Substantia nigra (tissue), 51 donors: ENCODE measurements at places on chromosomes 2 and 18.

DNA sequence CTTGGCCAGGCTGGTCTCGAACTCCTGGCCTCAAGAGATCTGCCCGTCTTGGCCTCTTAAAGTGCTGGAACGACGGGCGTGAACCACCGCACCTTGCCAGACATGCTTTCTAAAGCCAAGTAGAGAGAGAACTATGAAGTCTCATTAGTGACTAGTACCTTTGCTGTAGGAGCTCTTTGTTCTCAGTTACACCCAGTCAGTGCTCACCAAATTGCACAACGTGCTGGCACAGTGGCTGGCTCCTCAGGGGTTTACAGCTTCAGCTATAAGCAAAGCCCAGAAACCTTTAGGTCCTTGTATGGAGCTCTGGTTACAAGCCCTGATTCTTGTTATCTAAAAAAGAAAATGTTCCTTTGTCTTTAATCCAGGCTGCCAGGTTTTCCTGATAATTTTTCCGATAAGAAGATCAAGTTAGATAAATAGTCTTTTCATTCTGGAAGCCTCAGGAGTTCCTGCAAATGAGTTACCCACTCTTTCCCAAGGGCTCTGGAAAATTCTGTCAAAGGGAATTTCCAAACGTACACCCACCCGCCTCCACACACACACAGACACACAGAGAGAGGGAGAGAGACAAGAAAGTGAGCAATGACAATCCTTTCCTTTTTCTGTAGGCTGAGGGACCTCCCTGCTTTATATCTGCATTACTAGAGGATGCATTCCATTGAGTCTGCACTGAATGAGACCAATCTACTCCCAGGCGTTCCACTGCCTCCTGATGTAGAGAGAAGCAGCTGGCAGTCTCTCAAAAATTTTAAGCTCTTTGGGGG lies 100.2 kb upstream of the CSRNP3 start:
- DNase-seq: no peak

DNA sequence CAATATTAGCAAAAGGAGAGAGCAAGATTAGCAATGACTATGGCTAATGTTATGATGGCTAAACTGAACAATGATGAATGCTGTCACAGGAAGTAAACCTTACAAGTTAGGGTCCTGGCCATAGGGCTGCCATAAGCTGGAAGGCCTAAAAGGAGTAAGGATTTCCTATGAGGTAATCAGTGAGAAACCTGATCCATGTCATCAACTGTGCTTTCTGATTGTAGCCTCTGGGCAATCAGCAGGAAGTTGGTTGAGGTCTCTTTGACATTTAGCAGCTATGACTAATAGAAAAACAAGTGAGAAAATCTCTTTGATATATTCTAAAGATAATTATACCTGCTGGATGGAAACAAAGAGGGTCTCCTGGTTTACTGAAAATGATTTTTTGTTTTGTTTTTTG lies 193.0 kb downstream of the RAB3GAP1 start:
- DNase-seq: no peak

DNA sequence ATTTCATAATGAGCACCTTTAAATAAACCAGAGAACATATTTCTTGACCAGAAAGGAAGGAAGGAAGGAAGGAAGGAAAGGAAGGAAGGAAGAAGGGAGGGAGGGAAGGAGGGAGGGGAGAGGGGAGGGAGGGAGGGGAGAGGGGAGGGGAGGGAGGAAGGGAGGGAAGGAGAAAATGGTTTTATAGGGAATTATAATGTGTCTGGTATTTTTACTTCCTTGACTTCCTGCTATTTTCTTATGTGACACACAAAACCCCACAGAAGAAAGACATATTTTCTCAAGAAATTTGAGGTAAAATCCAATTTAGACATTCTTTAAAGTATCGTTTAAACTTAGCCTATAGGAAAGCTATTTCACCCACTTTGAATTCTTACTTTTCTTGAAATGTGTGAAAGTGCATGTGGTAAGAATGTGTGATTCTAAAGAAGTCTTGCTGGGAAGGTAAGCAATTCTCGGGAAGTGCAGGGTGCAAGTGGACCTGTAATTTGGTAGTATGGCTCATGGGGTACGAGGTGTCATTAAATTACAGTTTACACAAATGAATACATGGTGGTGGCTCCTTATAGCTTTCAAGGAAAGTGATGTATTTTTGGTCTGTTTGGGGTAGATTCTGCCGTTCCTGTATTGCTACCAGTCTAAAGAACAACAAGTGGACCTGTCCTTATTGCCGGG lies 18.0 kb downstream of the RNF125 start:
- DNase-seq: no peak

DNA sequence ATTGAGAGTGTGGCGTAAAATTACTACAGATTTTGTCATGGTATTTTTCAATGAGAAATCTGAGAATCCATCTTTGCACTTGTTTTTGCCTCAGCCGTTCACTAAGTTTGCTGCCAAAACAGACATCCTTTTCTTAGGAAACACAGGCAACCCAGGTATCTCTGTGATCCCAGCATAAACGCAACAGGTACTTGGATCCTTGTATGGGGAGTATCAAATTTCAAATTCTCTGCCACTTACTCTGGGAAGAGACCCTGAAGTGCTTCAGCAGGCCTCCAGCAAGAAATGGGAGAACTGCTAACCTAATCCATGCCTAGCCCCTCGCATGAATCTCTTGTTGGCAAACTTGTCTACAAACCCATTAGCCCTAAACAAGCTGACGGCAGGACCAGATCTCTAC lies 83.1 kb downstream of the BCL11A start:
- no peak for DNase-seq

GRCh38 chr2:555164-555922 lies 121.9 kb downstream of the TMEM18 start:
- DNase-seq: no peak

- no peak for DNase-seq
These were observed 117.9 kb downstream of the SPHKAP start for GRCh38 chr2:228063558-228063957.

DNA sequence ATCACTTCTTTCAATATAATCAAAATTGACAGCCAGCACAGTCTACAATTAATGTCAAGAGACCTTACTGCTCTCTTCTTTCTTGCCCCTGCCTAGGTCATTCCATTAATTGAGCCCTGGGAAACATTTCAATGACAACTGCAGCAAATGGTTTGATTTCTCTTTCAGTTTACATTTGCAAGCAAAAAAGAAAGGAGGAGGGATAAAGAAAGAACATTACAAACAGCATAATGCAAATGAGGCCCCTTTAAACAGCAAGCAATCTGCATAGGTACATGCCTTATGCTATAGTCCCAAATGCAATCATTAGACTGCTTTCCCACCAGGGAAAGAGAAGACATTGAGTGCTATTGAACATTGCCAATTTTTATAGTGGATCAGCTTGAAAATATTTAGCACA lies 655.0 kb upstream of the CDH2 start:
- no peak for DNase-seq

GRCh38 chr18:76483780-76484179 lies 11.3 kb downstream of the ZNF516 start:
- DNase-seq: no peak

- no peak for DNase-seq
These were observed 37.6 kb downstream of the ZNF516 start for GRCh38 chr18:76457475-76457874.

- DNase-seq: no peak
These were observed 69.4 kb upstream of the COPS8 start for GRCh38 chr2:237016121-237016915.

DNA sequence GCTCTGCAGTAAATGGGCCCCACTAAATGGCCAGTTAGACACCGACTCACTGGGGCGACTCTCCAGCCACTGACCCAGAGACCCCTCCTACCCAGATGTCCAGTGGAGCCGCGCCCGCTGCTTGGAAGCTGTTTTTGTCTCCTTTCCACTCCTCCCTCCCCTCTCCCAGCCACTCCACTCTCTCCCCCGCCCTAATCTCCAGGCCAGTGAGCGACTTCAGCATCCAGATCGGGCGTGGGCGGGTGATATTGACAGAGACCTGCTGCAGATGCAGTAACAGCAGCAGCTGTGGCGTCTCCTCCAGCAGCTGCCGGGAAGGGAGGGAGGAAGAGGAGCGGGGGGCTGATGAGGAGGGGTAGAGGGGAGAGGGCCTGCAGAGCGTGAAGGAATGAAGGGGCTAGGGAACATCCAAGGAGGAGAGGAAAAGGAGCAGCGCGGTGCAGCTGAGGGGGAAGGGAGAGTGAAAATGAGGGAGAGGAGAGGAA lies at the start of gene SCN7A:
Gene SCN7A, minus strand, starts transcription at position 110 of the 485 bp plus-strand sequence. CDS start 16,553 bp downstream, outside the sequence.
- no peak for DNase-seq

- DNase-seq: no peak
These were observed 41.3 kb downstream of the DYSF start for GRCh38 chr2:71494523-71495155.

DNA sequence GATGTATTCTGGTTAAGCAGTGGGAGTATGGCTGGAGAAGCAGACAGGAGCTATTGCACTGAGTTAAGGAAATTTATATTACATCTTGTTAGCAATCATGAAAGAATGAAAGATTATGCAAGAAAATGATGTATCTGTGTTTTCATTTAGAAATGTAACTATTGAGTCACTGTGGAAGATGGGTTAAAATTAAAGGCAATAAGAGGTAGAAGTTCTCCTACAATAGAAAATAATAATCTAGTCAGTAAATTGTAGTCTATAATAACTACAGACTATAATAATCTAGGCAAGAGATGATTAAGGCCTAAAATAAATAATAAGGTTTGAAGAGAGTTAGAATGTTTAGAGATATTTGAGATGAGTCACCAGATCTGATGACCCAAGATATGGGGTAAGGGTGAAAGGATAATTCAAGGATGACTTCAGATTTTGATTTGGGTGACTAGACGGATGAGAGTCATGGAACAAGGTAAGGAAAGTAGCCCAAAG lies 371.9 kb upstream of the KCNH7 start:
- no peak for DNase-seq

GRCh38 chr2:64608867-64609226 lies 44.9 kb downstream of the SERTAD2 start:
- no peak for DNase-seq

- no peak for DNase-seq
These were observed 38.8 kb upstream of the DARS1 start for GRCh38 chr2:136024185-136024584.

DNA sequence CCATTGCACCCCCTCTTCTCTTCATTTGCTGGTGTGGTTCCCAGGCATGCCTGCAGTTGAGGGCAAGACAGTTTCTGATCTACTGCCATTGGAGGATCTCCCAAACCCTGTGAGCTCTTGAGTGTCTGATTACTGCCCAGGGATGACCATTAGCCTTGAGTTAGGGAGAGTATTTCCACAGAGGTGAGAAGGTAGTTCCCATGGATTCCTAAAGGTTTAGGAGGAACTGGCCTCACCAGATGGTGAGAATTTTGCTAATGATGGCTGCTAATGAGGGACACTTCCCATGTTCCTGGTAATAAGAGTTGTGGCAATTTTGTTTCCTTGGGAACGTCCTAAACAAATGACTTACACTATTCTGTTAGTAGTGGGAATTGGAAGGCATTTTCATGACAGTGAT lies 42.5 kb downstream of the PTPRM start:
- DNase-seq: no peak
